Skin of body (tissue), 3 donors: ENCODE measurements at places on chromosomes 12 and 14.

- no peak for DNase-seq
Measured at GRCh38 chr12:1896964-1897363, 21.5 kb downstream of the CACNA2D4 start.

GRCh38 chr14:77910506-77910905, 110.6 kb downstream of the ADCK1 start:
- DNase-seq: no peak

DNA sequence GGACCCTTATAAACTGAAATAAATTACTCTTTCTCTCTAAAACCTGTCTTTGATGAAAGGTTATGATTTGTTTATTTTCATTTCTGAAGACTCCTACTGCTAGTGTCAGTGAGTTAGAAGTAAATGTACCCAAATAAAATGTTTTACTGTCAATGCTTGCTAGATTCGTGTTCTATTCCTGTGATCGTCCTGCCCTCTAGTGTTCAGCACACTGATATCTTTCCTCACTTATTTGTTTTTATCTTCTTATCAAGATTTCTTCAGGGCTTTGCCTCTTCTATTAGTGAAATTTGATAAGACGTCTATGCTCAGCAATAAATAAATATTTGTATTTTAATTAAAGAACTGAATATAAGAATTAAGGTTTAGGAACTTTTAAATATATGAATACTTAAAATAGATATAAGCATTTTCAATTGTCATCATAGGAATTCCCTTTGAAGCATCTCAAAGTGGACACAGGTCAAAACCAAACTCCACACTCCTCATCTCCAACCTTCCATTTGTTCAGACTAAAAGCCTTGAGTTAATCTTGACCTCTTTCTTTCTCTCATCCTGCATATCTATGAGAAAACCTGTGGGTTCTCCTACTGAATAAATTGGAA, 75.8 kb downstream of the C12orf50 start:
- DNase-seq: peak; percentile 30

GRCh38 chr12:31326736-31327659, 1.0 kb upstream of the SINHCAF start:
- peak; percentile 25 for DNase-seq

DNA sequence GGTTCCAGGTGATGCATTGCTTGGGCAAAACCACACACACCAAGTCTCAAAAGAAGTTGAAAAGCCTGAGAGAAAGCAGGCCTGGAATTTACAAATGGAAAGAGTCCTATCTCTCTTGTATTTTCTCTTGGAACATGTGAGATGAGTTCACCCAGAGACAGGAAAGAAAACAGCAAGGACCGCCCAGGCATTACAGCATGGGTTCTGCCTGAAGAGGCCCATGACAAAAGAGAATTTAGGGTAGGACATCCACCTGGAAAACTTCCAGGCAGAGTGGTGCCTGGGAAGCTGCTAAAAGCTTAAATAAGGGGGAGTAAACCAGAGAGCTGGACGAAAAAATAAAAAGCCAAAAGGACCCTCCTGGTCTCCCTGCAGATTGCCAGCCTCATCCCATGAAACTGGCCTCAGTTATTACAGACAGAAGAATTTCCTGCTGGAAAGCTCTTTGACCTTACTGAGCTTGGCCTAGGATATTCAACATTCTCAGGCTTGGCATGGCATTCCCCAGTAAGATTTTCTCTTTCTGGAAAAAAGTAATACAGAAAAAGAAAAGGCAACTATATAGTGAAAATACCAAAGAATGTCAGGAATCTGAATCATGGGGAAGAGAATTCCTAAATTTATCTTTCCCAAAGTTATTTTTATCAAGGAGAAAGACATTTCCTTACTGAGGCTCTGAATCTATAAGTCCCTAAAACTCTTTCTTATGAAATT, 121.3 kb upstream of the NUDT4 start:
- DNase-seq: no peak

GRCh38 chr12:20127413-20127812, 240.9 kb upstream of the PDE3A start:
- no peak for DNase-seq

- no peak for DNase-seq
Measured at GRCh38 chr12:103973909-103974308, 8.2 kb downstream of the TDG start.

GRCh38 chr12:24902511-24903328, 46.2 kb downstream of the BCAT1 start:
- no peak for DNase-seq

DNA sequence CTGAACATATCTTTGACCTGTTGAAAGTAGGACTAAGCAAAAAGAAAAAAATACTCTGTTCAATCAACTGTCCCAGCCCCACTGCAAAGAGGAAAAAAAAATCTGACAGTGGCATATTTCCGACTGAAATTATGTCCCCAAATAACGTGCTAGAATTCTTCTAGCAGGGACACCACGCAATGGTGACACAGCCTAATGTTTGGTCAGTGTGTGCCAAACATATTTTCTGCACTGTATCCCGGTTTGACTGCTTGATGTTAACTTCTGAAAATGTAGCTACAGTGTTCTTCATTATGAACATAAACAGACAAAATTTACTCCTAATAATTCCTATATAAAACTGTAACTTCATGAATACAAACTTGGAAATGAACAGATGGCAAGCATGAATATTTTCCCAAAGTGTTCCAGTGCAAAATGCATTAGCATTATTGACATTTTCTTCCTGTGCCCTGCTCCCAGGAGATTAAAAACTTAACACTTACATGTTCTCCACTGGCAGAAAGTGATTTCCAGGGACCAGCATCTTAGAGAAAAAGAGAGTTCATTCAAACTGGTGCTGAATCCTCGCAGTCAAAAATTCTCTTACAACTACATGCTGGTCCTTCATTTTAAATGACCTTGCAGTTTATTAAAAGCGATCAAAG, 72.4 kb upstream of the SYT1 start:
- no peak for DNase-seq

DNA sequence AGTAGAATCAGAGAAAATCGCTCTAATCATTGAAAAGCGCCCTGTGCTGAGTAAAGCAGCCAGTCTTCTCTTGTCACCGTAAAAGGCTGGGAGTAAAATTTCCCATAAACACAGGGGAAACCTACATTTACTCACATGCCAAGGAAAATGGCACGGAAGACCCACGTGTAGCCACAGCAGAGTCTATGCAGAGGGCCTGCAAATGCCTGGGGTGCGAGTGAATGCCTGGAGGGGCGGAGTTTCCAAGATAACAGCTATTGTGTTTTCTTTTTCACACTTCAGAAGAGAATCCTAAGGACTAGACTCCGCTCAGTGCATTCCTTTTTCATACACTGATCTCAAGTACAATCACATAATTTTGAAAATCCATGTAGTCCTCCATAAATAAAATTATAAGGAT, 159.9 kb upstream of the FOXN3 start:
- no peak for DNase-seq

- no peak for DNase-seq
Measured at GRCh38 chr14:63727231-63727735, 582 bp downstream of the SGPP1 start.

DNA sequence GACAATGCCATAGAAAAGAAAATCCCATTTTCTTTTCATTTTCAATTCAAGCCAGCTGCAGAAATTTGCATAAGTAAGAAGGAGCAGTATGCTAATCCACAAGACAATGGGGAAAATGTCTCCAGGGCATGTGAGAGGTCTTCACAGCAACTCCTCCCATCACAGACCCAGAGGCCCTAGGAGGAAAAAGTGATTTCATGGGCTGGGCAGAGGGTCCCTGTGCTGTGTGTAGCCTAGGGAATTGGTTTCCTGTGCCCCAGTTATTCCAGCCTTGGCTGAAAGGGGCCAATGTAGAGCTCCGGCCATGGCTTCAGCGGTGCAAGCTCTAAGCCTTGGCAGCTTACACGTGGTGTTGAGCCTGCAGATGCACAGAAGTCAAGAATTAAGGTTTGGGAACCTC, 211.4 kb downstream of the CCDC59 start:
- DNase-seq: no peak
